ENCODE measurements at places on chromosomes 4 and X.

- DNase-seq: no peak
These were observed 83.2 kb upstream of the USP9X start for GRCh38 chrX:41002026-41002425.

- no peak for DNase-seq
These were observed 1681.9 kb upstream of the ADGRL3 start for GRCh38 chr4:59518005-59518823.

- DNase-seq: no peak
These were observed 17.8 kb upstream of the RPL39 start for GRCh38 chrX:119809185-119809666.

DNA sequence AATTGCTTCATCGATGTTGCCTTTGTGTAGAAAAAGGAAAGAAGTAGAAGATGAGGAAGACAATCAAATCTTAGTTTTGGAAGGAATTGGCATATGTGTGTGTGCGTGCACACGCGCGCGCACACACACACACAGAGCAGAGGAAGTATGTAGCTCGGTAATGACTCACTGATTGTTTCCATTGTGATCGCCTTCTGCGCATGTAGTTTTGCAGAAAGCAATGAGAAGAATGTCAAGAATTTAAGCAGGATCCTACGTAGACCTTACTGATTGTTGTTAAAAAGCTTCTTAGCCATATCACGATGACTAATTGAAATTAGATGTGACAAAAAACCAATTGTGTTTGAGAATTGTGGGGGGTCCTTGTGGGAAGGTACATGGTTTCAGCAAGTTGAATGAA is 12.8 kb upstream of the LIMCH1 start:
- no peak for DNase-seq

DNA sequence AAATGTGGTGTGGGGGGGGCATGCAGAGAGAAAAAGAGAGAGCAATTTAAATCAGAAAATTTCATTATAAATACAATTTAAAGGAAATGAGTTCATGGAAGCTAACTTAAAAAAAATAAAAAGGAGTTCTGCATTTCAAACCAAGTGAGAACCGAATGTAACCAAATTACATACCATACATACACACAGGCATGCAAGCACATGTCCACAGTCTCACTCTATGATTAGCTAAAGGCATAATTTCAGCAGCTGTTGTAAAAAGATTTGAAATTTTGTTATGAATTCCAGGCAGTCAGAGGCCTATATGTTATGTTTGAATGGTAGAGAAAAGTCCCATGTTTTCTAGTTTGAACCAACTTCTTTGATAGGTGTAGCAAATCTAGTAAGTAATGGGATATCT is 611.6 kb upstream of the ADGRL3 start:
- no peak for DNase-seq

- DNase-seq: no peak
These were observed 213.1 kb upstream of the FAT1 start for GRCh38 chr4:186936496-186937375.

DNA sequence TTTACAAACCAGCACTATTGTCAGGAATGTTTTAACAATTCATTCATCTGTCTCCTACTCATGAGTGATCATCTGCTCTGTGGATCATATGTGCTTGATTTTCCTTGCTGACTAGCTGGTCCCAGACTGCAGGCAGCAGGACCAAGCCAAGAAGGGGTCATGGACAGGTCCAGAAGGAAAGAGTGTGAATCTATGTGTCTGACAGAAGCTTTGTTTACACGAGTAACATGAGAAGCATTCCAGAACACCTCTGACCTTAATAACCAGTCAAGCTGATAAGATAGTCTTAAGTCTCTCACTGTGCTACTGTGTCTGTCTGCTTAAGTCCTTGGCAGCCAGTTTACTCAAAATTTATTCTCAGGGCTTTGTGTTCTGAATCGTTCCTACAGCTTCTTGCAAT is 39.0 kb downstream of the GUCY1A1 start:
- no peak for DNase-seq

GRCh38 chr4:145055533-145056257 is 42.3 kb downstream of the ANAPC10 start:
- no peak for DNase-seq

GRCh38 chr4:24519649-24520048 is 64.7 kb downstream of the DHX15 start:
- no peak for DNase-seq
